ENCODE measurements at places on chromosomes 2 and 18.
A peak's percentile ranks its signal among the peaks of the same experiment; 100 is the strongest.

DNA sequence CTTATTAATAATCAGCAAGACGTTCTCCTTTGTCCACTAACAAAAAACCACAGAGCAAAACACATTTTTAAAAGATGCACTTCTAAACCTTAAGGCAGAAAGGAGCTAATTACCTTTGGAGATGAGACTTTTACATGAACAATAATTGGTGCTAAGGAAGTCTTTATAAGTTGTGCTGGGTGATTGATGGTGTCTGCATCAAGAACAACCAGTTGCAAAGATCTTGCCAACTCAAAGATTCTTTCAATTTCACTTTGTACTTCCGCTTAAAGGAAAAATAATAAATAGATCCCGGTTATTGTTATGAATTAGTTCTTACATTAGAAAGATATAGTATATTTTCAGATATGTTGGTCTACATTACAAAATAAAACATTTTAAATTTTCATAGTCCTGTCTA lies 26.9 kb upstream of the ARL5A start:
- DNase-seq = no peak

DNA sequence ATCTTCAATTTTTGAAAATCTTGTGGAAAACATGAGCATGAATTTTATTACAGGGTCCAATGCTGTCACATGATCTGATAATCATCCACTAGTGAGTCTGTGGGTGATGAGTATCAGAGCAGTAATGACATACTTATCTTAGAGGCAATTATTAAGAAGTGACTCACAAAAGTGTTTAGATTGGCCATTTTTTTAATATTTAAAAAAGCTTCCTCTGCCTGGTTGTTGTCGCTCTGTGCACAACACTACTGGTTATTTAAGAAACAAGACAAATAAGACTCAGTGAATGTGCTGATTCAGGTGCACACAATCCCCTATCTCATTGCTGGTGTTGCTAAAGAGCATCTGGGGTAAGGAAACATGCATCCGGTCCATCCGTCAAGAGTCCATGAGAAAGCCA lies 665.8 kb upstream of the ZEB2 start:
- no peak for DNase-seq

DNA sequence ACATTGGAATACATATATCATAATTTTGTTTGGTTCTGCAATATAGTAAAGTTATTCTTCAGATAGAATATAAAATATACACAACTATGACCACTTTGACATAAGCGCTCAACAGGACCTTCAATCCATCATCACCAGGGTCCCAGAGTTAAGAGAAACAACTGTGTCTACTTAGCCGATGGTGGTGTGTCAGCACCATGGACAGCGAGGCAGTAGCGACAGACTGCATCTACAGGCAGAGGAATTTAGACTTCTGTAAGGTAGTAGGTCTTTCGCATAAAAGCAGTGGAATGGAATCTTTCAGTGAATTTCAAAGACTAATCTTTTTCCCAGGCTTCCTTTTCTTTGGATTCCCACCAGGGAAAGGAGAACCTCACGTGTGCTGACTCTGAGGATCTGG lies 20.5 kb upstream of the LRPPRC start:
- DNase-seq = no peak

DNA sequence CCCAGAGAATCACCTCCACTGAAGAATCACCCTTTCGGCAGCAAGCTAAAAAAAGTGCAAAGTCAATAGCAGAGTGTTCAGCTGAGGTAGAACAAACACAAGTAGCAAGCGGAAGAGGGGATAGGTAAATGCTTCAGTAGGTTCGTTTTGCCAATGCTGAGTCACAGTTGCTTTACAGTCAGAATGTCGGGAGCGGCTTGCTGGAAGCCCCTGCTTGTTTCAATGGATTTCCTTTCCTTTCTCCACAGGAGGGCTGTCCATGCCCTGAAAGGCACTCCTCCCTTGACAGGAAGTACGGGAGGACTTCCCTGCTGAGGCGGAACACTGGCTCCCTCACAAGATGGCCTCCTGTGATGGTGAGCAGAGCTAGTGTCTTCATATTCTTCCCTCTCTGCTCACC lies 146.2 kb upstream of the LYPD1 start:
- DNase-seq = no peak

DNA sequence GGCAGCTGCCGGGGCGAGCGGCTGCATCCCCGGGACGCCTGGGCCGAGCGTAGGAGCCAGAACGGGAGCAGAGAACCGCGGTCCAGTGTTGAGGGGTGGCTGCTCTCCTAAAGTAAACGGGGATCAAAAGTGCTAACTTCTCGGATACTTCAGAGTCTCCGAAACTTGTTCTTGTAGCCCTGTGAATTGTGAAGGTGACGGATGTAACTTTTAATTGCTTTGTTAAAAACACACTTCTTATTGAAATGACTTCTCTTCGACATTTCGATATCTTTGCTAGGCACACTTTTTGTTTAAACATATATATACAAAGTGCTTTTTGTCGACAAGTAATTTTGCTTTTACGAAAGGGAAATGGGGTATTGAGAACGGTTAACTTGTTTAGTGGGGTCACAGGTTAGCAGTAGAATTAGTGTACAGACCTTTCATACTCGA lies 540 bp downstream of the ATP9B start:
- peak; percentile 23 for DNase-seq

- DNase-seq = no peak
Observed at GRCh38 chr2:162103443-162104009, 29.5 kb upstream of the DPP4 start.

GRCh38 chr2:173978447-173978846 lies 13.3 kb upstream of the SP3 start:
- no peak for DNase-seq

GRCh38 chr2:148238561-148238960 lies 217.7 kb downstream of the MBD5 start:
- no peak for DNase-seq

DNA sequence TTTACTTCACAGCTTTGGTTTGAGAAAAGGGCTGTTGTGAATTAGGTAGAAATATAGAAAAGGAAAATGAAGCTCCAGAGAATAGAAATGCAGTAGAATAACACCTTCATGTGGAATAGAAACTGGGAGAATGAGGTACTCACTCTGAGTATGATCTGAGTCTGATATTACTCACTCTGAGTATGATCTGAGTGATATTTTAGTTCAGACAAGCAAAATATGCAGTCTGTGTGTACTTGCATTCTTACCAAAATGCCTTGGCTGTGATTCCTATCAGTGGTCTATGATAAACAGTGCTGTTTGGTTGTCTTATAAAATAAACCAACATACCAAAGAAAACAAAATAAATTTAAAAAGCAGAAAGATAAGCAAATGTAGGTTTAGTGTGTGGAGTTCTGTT lies 487.6 kb downstream of the THSD7B start:
- DNase-seq = no peak

DNA sequence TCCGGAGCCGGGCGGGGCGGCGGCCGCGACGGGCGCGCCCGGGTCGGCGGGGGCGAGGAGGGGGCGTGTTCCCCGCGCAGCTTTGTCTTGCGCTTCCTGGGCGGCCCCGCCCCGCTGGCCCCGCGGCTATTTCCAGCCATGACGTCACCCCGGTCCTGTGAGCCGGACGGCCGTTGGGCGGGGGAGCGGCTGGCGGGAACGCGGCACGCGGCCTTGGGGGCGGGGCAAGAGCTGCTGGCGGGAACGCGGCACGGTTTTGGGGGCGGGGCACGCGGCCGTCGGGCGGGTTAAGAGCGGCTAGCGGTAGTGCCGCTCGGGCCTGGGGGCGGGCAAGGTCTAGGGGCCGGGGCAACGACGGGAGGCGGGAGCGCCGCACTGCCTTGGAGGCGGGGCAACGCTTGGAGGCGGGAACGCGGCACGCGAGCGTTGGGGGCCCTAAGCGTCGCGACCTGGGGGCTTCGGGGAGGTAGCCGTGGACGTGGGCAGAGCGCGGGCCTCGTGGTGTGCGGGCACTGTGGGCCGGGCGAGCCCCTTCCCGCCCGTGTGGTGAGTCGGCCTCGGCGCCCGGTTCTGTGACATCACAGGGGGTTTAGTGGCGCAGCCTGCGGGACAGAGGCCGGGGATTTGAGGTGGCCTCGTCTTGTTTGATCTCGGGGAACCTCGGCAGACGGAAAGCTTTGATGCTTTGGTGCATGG lies 704 bp downstream of the KLF11 start:
- DNase-seq = peak; percentile 80

DNA sequence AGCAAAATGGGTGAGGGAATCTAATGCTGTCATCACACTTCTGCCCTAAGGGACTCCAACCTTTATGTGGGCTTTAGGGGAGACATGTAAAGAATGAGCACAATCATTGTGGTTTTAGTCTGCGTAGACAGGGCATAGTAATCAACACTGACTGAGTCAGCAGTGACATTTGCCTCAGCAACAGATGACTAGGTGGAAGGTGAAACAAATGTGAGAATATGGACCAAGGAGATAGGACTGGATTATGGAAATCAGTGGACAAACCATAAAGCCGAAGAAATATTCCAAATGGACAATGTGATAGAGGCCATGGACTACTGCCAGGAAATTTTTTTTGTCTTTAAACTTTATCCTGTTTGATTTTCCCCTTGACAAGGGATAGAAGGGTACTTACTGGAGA lies 83.9 kb downstream of the PDK1 start:
- no peak for DNase-seq

- no peak for DNase-seq
Observed at GRCh38 chr18:50696436-50696835, 123.4 kb downstream of the MRO start.

DNA sequence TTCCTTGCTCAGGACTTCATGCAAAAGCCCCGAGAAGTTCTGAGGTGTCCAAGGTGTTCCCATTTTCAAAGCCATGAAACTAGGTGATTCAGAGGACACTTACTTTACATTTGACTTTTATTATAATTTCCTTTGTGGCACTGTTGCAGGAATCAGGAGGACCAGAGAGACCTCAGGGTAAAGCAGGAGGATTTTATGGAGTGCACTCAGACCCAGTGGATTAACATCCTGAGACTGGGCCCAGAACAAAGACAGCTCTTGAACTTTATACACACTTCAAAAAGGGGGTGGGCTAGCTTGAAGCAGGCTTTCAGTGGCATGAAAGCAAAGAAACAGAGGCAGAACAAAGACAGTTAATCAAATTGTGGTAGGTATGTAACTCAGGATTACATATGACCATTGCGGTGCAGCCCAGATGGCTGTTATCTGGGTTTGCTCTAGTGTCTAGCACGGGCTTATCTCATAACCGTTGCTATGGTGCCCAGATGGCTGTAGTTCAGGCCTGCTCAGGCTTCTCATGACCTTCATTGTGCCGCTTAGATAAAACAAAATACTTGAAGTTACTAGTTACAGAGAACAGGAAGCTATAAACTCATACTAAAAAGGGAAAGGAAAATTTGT lies 39.4 kb downstream of the TMEM182 start:
- no peak for DNase-seq

GRCh38 chr18:67577386-67577785 lies 60.9 kb upstream of the DSEL start:
- no peak for DNase-seq

- no peak for DNase-seq
Observed at GRCh38 chr2:189022053-189022481, 47.9 kb downstream of the COL3A1 start.

- DNase-seq = no peak
Observed at GRCh38 chr2:183542606-183543005, 418.4 kb downstream of the NUP35 start.

- no peak for DNase-seq
Observed at GRCh38 chr18:32760391-32760790, 12.4 kb downstream of the KLHL14 start.

- no peak for DNase-seq
Observed at GRCh38 chr2:217297096-217297495, 437.2 kb upstream of the TNP1 start.

- DNase-seq = no peak
Observed at GRCh38 chr2:234459401-234460009, 37.4 kb downstream of the ARL4C start.

DNA sequence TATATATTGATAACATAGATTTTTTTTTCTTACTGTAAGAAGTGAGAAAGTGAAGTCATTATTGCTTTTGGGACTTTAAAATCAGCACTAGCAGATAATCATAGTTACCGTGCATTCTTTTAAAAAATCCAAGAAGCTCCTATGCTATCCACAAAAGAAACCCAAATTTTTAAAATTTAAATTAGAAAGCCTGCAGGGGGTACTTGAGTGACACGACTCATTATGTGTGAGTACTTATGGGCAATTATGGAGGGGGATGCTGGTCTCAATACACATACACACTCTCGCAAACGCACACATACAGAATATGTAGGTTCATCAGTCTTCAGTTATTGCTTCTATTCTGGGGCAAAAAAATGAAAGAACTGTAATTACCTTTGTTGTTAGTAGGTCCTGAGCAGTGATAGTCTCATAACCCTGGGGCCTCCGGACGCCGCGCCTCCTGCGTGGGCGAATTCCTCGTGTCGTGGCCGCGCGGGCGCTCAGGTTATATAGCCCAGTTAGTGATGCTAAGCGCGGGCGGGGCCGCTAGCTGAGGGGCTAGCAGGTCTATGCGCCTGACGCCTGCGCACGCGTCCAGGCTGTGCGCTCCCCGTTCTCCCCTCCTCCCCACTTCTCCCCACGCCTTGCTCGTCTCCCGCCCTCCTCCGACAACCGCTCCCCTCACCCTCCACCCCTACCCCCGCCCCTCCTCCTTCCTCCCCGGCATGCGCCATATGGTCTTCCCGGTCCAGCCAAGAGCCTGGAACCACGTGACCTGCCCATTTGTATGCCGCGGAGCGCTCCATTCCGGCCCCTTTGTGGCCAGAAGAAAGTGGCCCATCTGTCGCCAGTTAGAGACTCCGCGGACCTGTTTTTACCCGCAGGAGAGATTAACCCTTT lies at the start of gene NEUROD1:
Gene NEUROD1 (minus strand): TSS at position 463 of the 882 bp plus-strand sequence. CDS start 1,657 bp downstream, outside the sequence.
- no peak for DNase-seq

DNA sequence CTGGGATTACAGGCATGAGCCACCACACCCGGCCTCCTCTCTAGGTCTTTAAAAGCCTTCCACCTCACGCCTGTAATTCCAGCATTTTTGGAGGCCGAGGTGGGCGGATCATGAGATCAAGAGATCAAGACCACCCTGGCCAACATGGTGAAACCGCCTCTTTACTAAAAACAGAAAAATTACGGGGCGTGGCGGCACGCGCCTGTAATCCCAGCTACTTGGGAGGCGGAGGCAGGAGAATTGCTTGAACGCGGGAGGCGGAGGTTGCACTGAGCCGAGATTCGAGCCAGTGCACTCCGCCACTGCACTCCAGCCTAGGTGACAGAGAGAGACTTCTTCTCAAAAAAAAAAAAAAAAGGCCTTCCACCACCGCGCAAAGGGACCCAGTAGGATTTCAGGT lies 1.3 kb upstream of the FAM117B start:
- DNase-seq = no peak

GRCh38 chr2:238149841-238150572 lies 8.8 kb upstream of the ERFE start:
- no peak for DNase-seq

DNA sequence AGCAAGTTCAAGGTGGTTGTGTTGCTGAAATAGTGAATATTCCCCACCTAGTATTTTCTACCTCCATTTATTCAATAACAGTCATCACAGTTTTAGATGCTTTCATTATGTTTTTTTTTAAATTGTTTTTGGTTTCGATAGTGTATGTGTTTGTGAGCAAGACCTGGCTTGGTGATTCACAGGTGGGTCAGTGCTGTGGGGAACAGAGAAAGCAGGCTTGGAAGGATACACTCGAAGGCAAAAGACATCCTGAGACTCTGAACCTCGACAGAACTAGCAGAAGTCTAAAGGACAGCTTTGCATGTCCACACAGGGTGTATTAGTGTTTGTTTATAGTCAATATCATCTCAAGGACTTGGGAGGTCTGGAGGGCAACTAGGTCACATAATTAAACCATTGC lies 551.5 kb downstream of the RIT2 start:
- no peak for DNase-seq

All from left renal cortex interstitium (tissue), 4 donors.